Stimulated activated CD4-positive, alpha-beta T cell treated with anti-CD3 and anti-CD28 coated beads, Interleukin-12 subunit alpha, Interleukin-12 subunit beta, amount 100 ng/mL, for 4 hours (primary cell): ENCODE measurements at places on chromosomes 4 and X.

DNA sequence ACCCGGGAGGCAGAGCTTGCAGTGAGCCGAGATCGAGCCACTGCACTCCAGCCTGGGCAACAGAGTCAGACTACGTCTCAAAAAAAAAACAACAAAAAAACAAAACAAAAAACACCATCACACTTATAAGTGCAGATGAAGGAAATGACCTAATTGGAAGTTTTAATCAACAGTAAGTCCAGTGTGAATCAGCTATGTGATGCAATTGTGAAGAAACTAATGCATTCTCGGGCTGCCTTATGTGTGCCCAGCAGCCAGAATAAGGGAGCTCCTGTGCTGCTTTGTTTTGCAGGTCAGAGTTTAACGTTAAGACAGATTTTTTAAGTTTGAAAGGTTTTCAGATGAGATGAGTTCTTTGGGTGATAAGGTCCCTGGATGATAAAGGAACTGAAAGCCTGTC is 10.8 kb downstream of the DAPP1 start:
- DNase-seq = no peak

DNA sequence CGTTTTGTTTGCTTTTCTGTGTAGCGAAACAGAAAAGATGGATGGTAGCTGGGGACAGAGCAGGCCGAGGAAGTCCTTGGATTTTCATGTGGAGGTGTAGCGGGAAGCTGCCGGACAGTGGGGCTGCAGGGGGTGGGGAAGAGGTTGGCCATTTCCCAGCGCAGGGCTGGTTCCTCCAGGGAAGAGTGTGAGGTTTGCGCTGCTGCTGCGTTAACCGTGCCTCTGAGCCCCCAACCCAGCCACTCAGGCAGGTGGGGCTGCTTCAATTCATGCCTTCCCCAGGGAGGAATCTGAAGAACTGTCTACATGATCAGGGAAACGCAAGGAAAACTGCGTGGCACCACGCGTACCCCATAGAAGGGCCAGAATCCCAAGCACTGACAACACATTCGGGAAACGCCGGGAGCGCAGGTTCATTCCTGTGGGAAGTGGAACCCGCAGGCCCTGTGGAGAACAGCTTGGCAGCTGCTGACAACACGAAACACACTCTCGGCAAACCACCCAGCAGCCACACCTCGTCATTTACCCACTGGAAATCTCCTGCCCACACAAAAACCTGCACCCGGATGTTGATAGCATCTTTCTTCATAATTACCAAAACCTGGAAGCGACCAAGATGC is 57.7 kb downstream of the PCGF3 start:
- DNase-seq = no peak

DNA sequence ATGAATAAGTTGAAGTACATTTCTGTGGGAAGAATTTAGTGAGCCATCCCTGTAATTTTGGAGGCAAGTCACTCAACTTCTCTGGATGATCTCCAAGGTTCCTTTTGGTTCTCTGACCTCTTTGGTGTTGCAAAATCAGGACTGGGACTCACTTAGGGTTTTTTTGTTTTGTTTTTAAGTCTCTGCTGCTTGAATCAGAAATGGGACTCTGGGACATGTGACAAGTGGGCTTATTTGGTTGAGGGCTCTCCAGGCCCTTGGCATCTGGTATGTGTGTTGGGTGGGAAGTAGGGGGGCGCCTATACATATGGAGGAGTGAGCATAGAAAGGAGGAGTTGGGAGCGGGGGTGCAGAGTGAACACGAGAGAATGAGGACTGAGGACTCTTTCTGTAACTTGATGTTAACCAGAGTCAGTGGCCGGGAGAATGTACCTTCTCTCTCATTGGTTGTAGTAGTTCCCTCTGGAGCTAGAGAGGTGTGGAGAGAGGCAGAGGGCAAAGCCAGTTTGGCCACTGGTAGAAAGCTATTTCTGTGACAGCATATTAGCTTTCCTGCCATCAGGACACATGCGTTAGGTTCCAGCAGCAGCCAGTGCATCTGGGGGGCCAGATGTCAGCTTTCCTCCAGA is 1.9 kb downstream of the ARHGAP10 start:
- DNase-seq = no peak

DNA sequence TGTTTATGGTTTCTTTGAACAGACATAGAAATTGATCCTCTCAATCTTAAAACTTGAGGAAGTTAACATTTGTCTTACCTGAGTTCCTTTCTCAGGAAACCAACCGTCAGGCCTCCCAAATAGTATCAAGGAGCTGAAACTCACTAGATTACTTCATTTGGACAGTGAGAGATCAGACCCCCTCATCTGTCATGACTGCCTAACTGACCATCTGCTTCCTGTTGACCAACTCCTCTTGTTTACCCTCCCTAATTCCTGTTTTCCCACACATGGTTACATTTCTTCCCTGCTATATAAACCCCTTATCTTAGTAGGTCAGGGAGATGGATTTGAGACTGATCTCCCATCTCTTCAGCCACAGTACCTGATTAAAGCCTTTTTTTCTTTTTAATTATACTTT is 46.2 kb upstream of the NMU start:
- no peak for DNase-seq

GRCh38 chr4:141244419-141244818 is 23.7 kb downstream of the ZNF330 start:
- DNase-seq = no peak

DNA sequence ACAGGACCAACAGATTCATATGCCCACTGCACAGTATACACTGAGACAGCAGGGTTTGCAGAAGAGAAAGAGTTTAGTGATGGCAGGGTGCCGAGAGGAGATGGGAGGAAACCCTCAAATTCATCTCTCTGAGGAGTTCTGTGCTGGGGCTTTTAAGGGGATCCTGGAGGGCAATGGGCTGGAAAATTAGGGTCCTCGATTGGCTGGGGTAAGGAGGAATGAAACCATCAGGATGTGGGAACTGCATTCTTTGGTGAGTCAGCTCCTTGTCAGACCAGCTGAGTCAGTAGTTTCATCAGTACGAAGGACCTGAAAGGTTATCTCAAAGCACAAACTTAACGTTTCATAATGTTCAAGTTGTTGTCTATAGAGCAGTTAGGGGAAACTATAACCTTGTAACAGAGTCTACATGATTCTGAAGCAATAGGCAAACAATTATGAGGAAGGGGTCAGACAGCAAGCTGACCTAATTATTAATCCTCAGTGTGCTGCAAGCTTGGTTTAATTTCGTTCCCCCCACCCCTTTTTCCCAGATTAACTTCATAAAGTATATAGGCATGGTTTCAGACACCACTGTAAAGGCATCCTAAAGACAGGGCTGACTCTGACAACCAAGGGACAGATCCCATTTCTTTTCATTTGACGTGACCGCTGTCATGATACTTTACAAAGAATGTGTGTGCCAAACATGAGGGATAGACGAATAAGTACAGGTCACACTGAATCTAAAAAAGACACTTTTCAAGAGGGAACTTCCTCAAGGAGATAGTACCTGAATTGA is 1.5 kb upstream of the MSMO1 start:
- no peak for DNase-seq
